Breast epithelium (tissue), 4 donors: ENCODE measurements at places on chromosomes 16 and 17. TPM values are rescaled to one million over a fixed set of nuclear protein-coding genes. Genes with fewer than 3 reads are reported as not detected.

The MFSD6L gene
- 0.98 TPM for total RNA-seq

The SLC9A5 gene
- total RNA-seq, result 2.3 TPM

The SOST gene
- not detected for total RNA-seq

The REXO5 gene
- 4.8 TPM for total RNA-seq

The GRN gene
- 252 TPM for total RNA-seq

The ABCC12 gene
- 1.6 TPM for total RNA-seq

The RND2 gene
- total RNA-seq, result 1.3 TPM

The CHST4 gene
- total RNA-seq, result 1.3 TPM

The PRRT2 gene
- total RNA-seq, result 3.9 TPM

The PYDC1 gene
- total RNA-seq, result not detected

The AURKB gene
- 0.44 TPM for total RNA-seq

The APOBR gene
- 2.9 TPM for total RNA-seq

The NR1D1 gene
- total RNA-seq, result 9.2 TPM

The RHBDL3 gene
- total RNA-seq, result 0.16 TPM

The SLC12A3 gene
- not detected for total RNA-seq

The CORO6 gene
- total RNA-seq, result 6.6 TPM

The DNAH9 gene
- total RNA-seq, result 0.66 TPM

The FSCN2 gene
- total RNA-seq, result 3.2 TPM

The TBC1D26 gene
- 0.33 TPM for total RNA-seq

The NT5C3B gene
- 83.9 TPM for total RNA-seq

The WFDC1 gene
- total RNA-seq, result 0.16 TPM

The ASPA gene
- 1.6 TPM for total RNA-seq

The PRPF8 gene
- total RNA-seq, result 183 TPM

The PIPOX gene
- 3.0 TPM for total RNA-seq

The FNDC8 gene
- not detected for total RNA-seq

The CCL16 gene
- 0.48 TPM for total RNA-seq

The NEK8 gene
- total RNA-seq, result 2.9 TPM

The CD300E gene
- 0.32 TPM for total RNA-seq

The PABPN1L gene
- total RNA-seq, result not detected

The CACNA1H gene
- total RNA-seq, result 2.5 TPM

The DNAI2 gene
- not detected for total RNA-seq

The KCNJ16 gene
- 18.6 TPM for total RNA-seq

The ZNF286A gene
- total RNA-seq, result 27.5 TPM
